GM12878 (cell line): ENCODE measurements at places on chromosomes 4 and X.

- DNase-seq = no peak
Observed at GRCh38 chr4:24570172-24570571, 14.2 kb downstream of the DHX15 start.

- no peak for DNase-seq
Observed at GRCh38 chr4:67288964-67289363, 256.3 kb downstream of the CENPC start.

DNA sequence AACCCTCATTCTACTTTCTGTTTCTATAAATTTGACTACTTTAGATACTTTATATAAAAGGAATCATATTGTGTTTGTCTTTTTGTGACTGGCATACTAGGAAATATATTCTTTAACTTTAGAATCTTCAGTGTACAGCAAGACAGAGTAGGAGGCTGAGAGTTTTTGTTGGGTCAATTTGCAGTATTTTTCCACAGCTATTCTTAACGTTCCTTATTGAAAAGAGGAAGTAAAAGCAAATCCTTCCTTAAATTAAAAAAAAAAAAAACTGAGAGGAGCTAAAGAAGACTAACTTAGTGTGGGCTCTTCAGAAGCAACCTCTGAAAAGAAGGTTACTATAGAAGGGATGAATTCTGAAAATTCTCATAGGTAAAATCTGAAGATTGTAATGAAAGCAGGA is 1194.6 kb downstream of the ADGRL3 start:
- no peak for DNase-seq

GRCh38 chr4:77566148-77566547 is 39.5 kb upstream of the CXCL13 start:
- DNase-seq = no peak

DNA sequence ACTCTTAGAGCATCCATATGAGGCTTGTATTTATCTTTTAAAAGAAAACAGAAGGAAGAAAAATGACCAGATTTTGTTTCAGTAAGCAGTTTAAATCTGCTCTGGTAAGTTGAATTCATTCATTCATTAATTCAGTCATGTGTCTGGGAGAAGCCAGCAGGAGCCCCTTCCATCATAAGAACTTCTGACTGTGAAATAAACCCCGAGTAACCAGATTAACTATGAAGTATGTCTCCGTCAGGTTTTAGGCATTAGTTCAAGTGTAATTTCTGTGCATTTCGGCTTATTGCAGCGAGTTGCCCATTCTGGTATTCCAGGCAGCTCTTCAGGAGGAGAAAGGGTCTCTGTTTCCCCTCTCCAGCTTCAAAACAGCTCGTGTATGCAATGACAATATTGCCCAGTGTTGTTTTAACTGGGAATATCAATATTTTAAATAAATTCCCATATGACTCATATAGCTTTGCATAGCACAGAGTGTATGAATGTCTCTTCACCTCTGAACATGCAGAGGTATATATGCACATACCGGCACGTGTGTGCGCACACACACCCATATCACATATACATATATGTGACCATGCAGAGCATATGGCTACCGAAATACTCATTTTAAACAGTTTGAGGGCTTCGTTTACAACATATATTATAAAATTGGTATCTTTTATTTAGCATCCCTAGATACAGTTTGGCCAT is 255.3 kb downstream of the BCOR start:
- no peak for DNase-seq

DNA sequence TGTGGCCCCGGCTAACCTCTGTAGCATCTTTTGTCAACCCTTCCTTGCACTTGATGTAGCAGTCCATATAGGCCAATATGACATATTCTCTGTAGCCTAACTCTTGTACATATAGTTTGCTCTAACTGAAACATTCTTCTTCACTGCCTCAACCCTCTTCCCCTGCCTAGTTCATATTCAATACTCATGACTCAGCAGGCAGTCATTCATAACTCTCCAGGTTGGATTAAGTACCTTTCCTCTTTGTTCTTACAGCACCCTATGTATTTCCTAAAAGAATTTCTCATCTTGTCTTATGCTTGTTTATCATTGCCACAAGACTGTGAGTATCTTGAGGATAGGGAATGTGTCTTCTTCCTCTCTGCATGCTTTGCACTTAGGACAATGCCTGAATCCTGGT is 76.9 kb downstream of the TMLHE start:
- DNase-seq = no peak

- no peak for DNase-seq
Observed at GRCh38 chr4:182536221-182536811, 293.1 kb downstream of the TENM3 start.

GRCh38 chr4:120611092-120611491 is 311.4 kb downstream of the PRDM5 start:
- no peak for DNase-seq

DNA sequence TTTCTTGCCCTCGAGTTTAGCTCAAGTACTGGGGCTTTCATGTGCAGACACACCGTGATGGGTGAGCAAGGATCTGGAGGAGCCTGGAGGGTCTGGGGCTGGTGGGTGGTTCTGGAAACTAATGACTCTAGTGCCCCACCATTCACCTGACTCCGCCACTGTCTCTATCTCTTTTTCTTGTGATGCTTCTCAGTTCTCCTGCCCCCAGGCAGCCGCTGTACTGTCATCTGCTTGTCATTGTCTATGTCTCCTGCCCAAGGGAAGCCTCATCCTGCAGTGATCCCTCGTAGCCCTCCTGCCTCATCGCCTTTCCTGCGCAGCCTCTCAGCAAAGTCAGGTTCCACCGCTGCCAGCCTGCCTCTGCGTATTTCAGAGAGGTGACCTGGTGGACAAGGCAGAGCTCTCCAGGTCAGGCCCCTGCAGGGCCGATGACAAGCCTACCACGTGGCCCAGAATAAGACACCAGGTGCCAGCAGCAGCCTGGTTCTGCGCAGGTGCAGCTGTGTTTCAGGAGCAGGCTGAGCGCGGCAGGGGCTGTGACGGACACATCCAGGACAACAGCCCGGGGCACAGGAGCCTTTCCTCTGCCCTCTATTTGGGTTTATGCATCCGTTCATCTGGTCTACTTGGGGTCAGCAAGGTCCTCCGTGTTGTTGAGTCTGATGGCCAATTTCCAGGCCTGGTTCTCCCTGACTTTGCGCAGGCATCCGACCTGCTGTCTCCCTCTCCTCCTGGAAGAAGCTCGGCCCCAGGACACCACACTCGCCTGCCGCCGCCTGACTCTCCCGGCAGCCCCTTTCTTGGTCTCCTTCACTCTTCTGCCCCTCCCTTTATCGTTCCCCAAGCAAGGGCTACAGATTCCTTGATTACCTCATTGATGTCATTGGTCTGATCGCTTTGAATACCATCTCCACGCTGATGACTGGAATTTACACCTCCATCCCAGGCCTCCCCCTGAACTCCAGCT is 30.9 kb upstream of the CDKN2AIP start:
- DNase-seq = no peak

GRCh38 chrX:51899741-51900140 is 6.3 kb downstream of the MAGED1 start:
- no peak for DNase-seq

DNA sequence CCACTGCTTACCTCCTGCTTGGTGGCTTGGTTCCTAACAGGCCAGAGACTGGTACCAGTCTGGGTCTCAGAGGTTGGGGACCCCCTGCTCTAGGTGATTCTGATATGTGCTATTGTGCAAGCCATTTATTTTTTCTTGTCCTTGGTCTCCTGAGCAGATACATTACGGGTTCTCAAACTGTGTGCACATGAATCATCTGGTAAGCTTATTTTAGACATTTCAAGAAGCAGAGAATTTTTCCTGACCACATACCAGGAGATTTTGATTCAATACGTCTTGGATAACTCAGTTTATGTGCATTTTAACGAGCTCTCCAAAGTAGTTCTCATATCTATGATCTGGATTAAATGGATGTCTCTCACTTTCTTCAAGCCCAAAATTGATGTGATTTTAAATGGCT is 77.2 kb downstream of the FHIP1A start:
- no peak for DNase-seq

- DNase-seq = no peak
Observed at GRCh38 chr4:113043591-113043990, 5.9 kb upstream of the ANK2 start.

- no peak for DNase-seq
Observed at GRCh38 chrX:49972328-49972860, 50.0 kb downstream of the CLCN5 start.

DNA sequence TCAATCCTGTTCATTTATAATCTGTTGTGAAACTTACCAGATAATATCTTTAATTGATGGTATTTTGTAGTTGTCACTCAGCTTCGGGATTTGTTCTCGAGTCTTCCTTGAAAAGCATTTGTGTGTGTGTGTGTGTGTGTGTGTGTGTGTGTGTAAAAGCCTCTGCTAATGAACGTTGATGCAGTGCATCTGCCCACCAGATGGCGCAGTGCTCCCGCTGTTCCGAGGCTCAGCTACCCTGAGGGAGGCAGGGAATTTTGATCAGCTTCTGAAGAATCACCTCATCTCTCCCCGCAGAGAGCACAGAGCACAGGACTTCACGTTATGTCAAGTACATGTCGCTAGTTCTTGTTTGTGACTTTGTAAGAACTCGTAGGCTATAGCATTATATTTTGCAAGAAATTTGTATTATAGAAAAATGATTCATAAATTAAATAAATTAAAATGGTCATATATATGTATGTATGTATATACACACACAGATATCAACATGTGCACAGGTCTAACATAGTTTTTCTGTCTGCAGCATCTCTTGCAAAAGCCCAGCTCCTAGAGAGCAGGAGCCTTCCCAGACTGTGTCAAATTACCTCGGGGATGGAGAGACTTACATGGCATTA is 316.7 kb upstream of the IGFBP7 start:
- DNase-seq = no peak

DNA sequence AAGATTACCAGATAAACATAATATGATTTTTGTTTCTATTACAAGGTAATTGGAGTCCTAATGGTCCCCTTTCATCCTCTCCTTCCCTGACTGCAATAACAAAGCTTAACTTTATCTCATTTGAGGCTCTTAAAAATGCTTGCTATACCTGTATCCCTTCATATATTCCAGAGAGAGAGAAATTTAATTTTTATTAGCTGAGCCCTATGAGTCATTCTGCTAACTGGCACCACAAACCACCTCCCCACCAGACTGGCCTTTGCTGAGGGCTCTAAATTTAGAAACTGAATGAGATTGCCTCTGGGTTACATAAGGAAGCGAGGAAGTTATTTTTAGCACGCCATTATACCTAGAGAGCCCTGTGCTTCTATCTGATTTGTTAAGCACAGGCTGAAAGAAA is 27.4 kb downstream of the CBLL2 start:
- no peak for DNase-seq
